CMK (cell line): ENCODE measurements at places on chromosomes 16 and 17.

DNA sequence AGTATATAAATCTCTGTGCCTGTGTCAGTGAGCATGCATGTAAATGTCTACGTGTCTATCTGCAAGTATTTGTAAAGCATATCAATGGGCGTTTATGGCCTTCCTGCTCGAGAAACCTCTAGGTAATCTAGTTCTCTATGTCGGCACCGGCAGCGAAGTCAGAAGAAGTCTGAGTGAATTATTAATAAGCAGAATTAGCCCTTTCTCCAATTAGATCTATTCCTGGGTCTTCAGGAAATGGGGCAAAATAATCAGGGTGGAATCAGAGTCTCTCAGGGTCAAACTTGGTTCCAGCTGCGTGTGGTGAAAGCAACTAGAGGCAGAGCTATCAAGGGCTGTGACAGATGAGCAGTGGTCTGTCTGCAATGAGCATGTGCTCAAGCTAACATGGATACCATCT lies at the start of gene C17orf78:
TSS of gene C17orf78 (plus strand) at position 280 of the 400 bp plus-strand sequence. CDS start at position 388, 108 bp downstream.
- DNase-seq: no peak

DNA sequence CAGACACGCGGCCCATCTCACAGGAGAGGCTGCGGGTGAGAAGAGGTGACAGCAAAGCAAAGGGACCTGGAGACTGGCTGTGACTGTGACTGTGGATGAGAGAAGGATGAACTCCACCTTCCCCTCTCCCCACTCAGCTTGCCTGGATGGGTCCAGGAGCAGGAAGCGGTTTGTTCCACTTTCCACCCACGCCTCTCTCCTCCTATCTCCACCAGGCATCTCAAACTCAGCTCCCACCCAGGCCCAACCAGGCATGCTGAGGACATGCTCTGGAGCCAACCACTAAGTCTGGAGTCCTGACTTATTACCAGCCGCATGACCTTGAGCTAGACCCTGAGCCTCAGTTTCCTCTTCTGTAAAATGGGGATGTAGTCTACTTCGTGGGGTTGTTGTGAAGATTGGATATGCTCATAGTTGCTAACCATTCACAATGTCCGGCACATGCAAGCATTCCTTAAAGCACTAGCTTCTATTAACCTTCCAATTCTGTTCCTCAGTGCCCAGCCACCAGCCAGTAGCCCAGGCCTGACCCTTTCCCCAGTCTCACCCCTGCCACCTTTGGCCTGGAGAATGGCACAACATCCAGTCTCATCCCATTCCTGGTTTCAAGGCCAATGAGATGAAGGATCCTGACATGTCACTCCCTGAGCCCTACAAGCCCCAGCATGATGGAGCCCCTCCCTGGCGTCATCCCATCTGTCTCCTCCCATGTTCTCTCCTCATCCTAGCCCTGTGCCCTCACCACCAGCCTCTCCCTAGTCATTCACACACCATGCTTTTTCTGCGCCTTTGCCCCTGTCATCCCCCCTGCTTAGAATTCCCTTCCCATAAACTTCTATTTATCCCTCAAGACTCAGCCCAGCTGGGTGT lies 2.3 kb downstream of the GAS2L2 start:
- DNase-seq: no peak

DNA sequence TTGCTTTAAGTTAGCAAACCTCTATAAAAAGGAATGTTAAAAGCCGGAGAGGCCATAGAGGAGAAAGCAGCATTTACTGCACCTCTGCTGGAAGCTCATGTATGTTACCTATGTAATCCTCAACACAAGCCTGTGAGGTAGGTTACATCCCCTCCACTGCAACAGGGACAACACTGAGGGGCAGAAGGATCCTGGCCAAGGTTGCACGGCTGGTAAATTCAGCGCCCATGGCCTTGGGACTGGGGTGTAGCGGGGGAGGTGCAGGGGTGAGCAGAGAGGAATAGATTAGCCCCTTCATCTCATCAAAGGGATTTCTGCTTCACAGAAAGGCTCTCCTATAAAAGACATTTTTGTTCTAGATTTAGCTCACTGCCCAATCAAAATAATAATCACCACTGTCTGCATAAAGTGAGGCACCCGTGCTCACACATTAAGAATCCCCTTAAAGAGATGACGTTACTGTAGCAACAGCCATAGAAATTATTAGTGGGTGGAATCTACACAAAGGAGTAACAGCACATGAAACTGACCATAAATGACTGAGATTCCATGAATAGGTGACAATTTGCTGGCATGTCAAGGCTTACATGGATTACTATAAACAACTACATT lies 3.3 kb downstream of the ZCCHC14 start:
- DNase-seq: no peak

GRCh38 chr16:88891083-88891482 lies 24.6 kb upstream of the PABPN1L start:
- no peak for DNase-seq

GRCh38 chr17:27473748-27474609 lies 17.7 kb downstream of the KSR1 start:
- peak; percentile 90 for DNase-seq

GRCh38 chr17:81121841-81122733 lies 43.2 kb upstream of the PVALEF start:
- DNase-seq: no peak

GRCh38 chr17:12851901-12852435 lies 62.7 kb downstream of the ARHGAP44 start:
- no peak for DNase-seq

- DNase-seq: peak; percentile 44
Observed at GRCh38 chr17:49880291-49881053, 32.6 kb upstream of the TAC4 start.

DNA sequence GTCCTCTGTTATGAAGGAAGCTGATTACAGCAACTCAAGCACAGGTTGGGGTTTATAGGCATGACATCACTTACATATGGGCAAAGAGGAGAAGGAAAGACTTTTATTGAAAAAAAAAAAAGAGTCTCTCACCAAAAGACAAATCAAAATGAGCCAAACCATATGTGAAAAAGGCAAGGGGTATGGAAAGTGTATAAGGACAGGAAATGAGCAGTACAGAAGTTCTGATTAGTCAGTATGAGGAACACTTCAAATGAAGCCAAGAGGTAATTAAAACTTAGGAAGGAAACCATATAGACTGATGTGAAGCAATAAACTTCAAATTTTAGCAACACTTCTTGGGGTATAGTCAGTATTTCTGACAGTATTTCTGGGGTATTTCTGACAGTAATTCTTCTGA lies 1372.6 kb downstream of the CDH11 start:
- DNase-seq: no peak

DNA sequence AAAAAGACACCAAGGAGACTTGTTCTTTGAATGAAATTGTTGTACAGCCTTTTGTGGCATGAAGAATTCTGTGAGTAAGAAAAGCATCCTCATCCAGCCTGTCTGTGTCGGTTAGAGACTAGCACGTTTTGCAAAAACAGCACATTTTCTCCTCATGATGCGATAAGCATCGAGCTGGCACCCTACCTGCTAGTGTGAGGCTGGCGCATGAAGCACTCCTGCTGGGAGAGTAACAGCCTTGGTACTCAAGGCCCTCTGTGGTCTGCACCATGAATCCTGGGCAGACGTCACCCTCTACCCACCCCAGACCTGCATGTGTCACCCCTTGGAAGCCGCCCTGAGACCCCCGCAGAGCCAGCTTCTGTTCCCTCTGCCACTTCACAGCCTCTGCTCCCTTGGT lies 92.6 kb upstream of the TMEM132E start:
- no peak for DNase-seq

DNA sequence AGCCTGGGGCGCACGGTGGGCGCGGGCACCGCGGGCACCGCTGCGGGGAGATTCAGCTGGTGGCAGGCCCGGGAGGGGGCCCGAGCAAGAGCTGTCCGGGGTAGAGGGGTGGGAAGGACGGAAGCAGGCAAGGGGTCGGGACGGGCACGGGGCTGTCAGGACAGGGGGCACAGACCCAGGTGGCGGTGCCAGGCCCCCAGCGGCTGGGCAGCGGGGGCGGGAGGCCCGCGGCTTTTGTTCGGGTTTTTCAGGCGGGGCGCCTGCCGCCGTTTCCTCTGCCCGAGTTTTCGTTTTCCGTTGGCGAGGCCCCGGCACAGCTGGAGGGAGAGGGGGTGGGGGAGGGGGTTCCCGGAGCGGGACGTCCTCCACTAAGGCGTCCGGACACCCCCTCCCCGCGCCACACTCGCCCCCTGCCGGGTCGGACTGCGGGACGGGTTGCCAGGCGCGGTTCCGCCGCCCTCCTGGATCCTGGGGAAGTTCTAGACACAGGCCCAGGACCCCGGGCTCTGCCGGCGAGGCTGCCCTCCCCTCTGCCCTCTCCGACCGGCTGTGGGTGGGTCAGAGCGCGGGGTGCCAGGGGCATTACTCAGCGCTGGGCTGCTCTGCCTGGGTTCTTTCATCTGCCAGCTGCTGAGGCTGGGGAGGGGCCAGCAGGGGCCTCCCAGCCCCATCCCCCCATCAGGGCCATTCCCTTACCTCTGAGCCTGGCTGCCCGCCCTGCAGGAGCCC lies 543 bp downstream of the ARHGAP23 start:
- no peak for DNase-seq

DNA sequence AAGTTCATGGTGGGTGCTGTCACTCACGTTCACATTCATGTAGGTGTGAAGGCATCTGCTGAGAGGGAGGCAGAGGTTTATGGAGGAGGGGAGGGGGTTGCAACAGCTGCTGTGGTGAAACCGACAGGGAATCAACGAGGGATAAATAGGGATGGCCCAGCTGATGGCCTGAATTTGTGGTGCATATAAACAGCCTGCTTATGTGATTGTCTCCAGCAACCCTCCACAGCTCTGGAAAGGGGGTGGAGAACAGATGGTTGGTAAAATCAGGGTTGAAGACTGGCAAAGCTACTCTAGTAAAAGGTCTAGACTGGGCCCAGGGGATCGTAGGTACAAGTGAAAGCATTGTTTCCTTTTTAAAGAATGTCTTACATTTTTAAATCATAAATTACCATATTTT lies 53.7 kb downstream of the IQCK start:
- no peak for DNase-seq

GRCh38 chr17:68613739-68614298 lies 12.7 kb upstream of the FAM20A start:
- peak; percentile 27 for DNase-seq

GRCh38 chr17:77096570-77097214 lies 44.1 kb upstream of the SEC14L1 start:
- no peak for DNase-seq

GRCh38 chr16:79757163-79757562 lies 156.6 kb upstream of the MAF start:
- DNase-seq: no peak

DNA sequence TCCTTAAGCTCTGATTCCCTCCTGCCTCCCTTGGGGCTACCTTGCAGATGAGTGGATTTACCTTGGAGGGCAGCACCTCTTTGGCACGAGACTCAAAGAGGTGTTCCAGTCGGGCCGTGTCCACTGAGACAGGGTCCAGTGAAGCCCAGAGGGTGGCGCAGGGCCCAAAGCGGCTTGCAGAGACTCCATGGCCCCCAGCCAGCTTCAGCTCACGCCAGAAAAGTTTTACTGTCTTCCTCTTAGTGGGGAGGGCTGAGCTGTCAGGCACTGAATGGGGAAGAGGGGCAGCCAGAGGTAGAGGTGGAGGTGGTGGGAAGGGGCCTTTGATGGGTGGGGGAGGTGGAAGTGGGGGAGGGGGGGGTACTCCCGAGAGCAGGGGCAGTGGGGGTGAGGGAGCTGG lies 6.7 kb downstream of the TMEM208 start:
- DNase-seq: no peak

DNA sequence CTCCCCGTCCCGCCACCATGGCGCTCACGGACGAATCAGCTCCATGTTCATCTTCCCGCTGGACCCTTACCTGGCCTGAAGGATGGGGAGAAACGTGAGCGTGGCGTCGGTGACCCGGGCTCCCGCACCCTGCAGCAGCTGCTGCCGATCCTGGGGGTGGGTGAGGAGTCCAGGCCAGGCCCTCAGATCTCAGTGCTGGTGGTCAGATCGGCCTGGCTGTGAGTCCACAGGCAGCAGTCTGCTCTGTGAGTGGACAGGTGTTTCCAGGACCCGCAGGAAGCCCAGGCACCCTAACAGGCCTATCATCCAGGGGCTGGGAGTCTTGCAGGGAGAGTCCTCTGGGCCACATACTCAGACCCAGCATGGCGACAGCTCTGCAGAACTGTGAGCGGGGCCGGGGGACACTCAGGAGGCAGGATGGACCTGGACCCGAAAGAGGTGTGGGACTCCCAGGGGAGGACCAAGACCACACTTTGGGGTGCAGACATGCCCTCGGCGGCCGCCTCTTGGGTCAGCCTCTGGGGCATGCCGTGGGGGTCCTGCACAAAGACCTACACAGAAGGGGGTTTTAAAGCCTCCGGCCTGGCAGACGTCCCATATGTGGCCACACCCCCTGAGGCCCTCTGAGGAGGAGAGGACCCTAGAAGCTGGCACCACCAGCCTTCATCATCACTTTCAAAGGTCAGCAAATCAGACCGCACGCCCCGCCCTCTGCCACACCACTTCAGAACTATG lies 27.2 kb upstream of the ZNF469 start:
- DNase-seq: no peak

DNA sequence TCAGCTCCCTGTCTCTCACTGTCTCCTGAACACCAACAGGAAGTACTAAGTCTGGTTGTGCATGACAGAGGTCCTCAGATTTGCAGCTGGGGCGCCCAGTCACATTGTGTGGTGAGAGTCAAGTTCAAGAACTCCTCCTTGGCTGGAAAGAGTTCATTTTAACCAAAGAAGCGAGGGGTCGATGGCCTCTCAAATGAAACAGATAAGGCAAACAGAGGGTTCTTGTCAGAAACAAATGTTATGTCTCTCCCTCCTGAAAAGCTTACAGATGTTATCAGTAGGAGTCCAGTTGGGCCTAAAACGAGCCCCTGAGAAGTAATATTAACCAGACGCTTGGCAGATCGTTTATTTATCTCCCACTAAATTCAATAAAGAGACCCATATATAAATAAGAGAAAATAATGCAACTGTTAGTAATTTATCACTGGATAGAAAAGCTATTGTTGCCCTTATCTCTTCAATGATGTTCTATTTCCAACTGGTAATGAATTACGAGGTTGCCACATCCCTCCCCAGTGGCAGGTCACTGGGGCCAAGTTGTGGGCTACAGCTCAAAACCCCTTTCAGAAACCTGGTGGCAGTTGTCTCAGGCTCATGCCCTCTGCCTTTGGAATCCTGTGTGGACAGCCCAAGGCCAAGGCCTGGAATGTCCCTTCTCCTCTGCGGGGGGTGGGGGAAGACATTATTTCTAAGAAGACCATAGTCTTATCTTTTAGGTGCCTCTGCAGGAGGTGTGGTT lies 307.5 kb upstream of the DYNLRB2 start:
- DNase-seq: no peak

DNA sequence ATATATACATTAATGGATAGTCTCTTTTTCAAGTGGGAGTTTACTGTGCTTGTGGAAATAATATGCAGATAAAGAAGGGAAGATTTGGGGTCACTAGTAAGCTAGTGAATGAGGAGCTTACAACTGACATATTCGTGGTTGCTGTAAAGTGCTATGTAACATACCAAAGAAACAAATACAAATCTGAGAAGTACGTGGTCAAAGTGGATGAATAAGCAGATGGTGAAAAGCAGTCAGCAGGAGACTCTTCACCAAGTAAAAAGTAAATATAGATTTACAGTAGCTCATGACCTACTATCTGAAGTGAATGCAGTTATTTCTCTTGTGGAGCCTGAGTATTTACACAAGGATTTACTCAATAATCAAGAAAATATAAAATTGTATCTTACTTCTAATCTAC lies 136.6 kb upstream of the ELAC2 start:
- no peak for DNase-seq

- DNase-seq: no peak
Observed at GRCh38 chr17:49191409-49191916, 18.9 kb downstream of the GNGT2 start.

GRCh38 chr16:64390102-64390501 lies 731.8 kb downstream of the CDH11 start:
- DNase-seq: no peak
